Motor neuron (in vitro differentiated cells): ENCODE measurements at places on chromosomes 13 and 19. TPM values are rescaled to one million over a fixed set of nuclear protein-coding genes. Genes with fewer than 3 reads are reported as not detected.

- ATAC-seq: peak; percentile 94
Measured at GRCh38 chr19:8592231-8593009, 15.2 kb upstream of the MYO1F start.

GRCh38 chr19:12912571-12912970, 6.5 kb downstream of the SYCE2 start:
- no peak for ATAC-seq

- peak; percentile 30 for ATAC-seq
Measured at GRCh38 chr13:21348488-21349120, 110.5 kb downstream of the ZDHHC20 start.

DNA sequence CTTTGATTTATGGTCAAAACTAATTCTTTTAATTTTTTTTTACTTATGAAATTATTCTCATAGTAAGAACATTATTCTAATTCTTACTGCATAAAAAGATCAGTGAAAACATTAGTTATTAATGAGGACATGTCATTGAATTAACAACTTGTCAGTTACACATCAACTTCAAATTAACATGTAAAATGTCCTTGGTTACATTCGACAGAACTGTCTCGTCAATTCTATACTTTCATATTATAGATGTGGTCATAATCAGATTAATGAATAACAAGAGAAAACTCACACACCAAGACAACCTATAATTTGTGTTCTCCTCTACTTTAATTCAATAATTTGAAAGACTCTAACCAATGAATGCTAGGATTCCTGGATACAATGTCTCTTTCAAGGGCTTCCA, 66.7 kb downstream of the KATNAL1 start:
- no peak for ATAC-seq

- ATAC-seq: no peak
Measured at GRCh38 chr19:29491995-29492577, 33.7 kb upstream of the VSTM2B start.

- ATAC-seq: no peak
Measured at GRCh38 chr13:32384702-32385101, 43.2 kb downstream of the N4BP2L1 start.

DNA sequence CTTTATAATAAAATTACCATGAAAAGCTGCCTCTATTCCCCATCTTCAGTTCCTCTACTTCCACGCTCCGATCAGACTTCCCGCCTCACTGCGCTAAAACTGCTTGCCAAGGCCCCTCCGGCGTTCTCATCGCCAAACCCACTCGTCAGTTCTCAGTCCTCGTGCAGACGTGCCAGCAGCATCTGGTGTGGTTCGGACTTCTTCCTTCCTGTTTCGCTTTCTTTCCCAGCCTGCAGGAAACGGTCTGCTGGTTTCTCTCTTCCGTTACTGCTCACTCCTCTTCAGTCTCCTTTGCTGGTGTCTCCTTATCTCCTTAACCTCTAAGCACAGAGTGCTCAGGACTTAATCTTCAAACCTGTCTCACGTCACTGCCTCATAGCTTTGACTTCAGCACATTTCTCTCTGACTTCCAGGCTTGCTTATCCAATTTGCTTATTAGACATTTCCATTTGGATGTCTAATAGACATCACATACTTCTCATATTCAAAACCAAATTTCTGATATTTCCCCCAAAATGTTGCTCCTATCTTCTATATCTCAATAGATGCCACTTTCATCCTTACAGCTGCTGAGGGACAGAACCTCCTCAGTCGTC, 40.3 kb downstream of the RCBTB2 start:
- ATAC-seq: peak; percentile 88

- ATAC-seq: no peak
Measured at GRCh38 chr13:37481011-37481884, 117.3 kb downstream of the POSTN start.

GRCh38 chr19:48987323-48987722, 5.8 kb downstream of the GYS1 start:
- ATAC-seq: no peak

- ATAC-seq: no peak
Measured at GRCh38 chr19:53864308-53864836, 3.3 kb upstream of the MYADM start.

- ATAC-seq: no peak
Measured at GRCh38 chr13:31878955-31879354, 139.6 kb downstream of the RXFP2 start.

- ATAC-seq: no peak
Measured at GRCh38 chr13:26784704-26785639, 24.4 kb upstream of the GPR12 start.

- ATAC-seq: no peak
Measured at GRCh38 chr13:28031220-28031895, 42.9 kb upstream of the URAD start.

GRCh38 chr13:111790621-111791020, 276.3 kb upstream of the SOX1 start:
- ATAC-seq: no peak

- ATAC-seq: no peak
Measured at GRCh38 chr13:98060282-98060681, 82.6 kb upstream of the FARP1 start.

DNA sequence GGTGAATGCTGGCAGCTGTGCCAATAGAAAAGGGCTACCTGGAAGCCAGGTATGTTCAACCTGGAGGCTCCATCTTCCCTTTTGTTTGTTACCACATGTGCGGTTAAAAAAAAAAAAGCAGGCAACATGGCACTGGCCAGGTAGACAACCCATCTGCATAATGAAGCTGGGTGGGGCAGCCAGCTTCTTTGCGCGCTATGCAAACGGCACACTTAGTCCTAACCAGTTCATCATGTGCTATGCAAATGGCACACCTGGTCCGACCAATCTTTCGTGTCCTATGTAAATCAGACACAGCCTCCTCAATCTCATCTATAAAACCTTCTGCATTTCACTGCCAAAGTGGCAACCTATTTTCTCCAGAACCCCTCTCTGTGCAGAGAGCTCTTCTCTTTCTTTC, 11.3 kb upstream of the IGSF23 start:
- ATAC-seq: peak; percentile 89

- ATAC-seq: no peak
Measured at GRCh38 chr13:97191142-97191541, 31.0 kb upstream of the MBNL2 start.

GRCh38 chr13:68345963-68346531, 1115.9 kb upstream of the PCDH9 start:
- no peak for ATAC-seq

GRCh38 chr19:42251572-42252358, 3.2 kb downstream of the ERF start:
- ATAC-seq: no peak

GRCh38 chr19:23382955-23383354, 12.3 kb downstream of the ZNF91 start:
- ATAC-seq: no peak

GRCh38 chr13:33180122-33180804, 105.3 kb downstream of the STARD13 start:
- ATAC-seq: no peak

DNA sequence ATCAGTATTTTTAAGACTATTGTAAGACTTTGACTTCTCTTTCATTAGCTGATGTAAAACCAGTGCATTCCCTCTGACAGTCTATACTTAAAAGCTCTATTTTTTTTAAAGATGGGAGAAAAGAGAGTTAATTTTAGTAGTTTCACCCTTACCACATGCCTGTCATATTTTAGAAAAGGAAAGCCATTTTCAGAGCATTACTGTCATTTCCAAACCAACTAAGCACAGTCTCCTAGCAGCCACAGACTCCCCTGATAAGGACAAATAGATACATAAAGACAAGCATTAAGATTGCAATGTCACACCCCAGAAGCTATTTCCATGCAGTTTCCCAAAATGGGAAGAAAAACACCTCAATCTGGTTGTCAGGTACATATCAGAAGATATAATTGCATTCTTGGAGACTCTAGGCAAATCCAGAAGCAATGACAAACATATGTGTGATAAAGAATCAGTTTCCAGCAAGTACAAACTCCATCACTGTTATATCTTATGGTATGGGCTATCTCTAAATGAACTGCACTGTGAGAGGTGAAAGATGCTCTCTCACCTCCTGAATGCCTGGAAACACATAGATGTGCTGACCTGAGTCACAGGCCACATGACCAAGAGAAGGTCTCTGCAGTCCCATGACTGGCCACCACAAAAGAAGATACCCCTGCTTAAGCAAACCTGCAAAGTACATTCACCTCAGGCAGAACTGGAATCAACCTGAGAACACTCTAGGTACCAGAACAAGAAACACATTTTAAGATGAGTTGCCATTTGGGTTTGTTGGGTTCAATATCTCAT, 303.3 kb downstream of the POU4F1 start:
- no peak for ATAC-seq

- ATAC-seq: peak; percentile 79
Measured at GRCh38 chr13:65343898-65344663, 1886.1 kb downstream of the PCDH9 start.

GRCh38 chr13:103514619-103515018, 448.4 kb upstream of the SLC10A2 start:
- no peak for ATAC-seq

DNA sequence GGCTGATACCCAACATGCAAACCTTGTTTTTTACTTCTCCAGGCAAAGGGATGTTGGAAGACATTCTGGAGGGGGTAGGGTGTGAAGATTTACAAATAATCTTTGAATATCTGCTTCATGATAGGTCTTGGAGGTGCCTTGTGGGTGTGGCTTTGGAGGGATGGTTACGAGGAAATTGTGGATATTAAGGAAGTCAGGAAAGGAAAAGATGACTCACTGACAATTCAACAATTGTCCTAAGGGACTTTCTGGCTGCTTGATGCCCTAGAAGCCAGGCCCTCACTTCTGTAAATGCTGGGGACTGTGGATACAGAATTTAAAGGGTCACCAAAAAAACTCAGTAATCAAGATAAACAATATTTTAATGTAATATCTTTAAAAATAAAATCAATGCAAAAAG, 37.4 kb upstream of the ZNF527 start:
- no peak for ATAC-seq

DNA sequence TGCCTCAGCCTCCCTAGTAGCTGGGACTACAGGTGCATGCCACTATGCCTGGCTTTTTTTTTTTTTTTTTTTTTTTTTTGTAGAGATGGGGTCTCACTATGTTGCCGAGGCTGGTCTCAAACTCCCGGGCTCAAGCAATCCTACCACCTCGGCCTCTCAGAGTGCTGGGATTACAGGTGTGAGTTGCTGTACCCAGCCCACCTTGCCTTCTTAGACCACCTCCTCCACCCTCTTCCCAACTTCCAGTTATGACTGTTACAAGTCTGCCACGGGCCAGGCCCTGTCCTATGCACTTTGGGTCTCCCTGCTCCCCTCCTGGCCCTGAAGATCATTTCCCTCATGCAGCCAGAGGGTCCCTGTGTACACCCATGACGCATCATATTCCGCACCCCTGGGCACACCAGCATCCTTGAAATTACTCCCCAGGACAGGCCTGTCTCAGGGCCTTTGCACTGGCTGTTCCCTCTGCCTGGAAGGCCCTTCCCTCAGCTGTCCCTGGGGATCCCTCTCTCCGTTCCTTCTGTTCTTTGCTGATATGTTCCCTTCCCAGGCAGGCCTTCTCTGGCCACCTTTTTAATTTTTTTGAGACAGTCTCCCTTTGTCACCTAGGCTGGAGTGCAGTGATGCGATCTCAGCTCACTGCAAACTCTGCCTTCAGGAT, 3.0 kb downstream of the LGALS4 start:
- ATAC-seq: no peak

- no peak for ATAC-seq
Measured at GRCh38 chr13:107480130-107480529, 735.2 kb downstream of the LIG4 start.

DNA sequence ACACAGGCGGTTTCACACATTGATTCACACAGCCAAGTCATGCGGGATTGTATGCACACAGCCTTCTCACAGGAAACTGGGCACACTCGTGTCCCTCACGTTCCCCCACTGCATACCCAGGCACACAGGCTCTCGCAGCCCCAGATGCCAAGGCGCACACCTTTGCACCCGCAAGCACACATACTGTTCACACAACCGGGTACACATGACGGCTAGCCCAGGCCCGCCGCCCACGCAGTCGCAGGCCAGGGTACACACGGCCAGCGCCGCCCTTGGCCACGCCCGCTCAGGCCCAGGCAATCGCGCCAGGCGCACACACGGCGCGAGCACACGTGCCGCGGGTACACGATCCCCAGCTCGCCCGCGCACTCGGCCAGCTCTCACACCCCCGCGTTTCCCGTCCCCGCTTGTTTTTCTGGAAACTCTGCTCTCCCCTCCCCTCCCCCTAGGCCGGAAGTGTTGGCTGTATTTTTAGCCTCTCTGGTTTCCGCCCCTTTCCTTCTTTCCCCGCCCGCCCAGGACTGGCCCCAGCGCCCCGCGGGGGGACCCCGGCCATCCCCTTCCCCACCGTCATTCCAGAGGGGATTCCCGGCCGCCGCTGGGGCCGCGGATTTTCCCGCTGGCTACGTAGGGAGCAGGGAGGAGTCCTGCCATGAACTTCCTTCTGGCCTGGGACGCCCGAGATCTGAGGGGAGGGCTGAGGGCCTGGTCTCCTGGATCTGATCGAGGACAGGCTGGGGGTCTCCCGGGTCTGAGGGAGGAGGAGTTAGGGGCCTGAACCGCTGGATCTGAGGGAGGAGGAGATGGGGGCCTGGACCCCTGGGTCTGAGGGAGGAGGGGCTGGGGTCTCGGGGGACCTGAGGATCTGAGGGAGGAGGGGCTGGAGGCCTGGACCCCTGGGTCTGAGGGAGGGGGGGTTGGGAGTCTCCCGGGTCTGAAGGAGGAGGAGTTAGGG, 4.0 kb upstream of the ZFP36 start:
- peak; percentile 52 for ATAC-seq

GRCh38 chr13:49298903-49299605, 51.3 kb downstream of the CDADC1 start:
- no peak for ATAC-seq

DNA sequence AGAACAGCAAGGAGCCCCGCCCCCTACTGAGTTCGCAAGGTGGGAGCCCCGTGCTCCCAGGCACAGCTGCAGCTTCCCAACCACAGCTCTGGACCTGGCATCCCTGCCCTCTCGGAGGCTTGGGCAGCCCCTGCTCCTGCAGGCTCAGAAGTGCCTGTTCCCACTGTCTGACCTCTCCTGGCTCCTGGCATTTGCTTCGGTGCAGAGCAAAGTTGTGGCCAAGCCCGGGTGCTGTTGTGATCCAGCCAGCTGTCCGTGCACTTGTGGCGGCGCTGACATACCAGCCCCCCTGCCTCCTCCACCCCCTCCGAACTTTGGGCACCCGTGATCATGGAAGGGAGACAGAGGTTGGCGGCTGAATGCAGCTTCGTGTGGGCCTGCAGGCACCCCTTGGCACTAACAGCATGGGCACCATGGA, 1386.8 kb downstream of the PCDH9 start:
- ATAC-seq: no peak

GRCh38 chr13:42272115-42272803, at the start of gene AKAP11:
AKAP11 (plus strand) TSS chr13:42272152; CDS start chr13:42286349, 14,197 bp downstream.
- ATAC-seq: peak; percentile 68

Gene CASP14
- total RNA-seq: 0.09 and 0.10 TPM in 2 replicates

Gene TEAD2
- 68.6 and 78.1 TPM in 2 replicates for total RNA-seq

Gene CPAMD8
- 0.36 TPM in 1 of 2 replicates, not detected in the other for total RNA-seq

Gene RAB3A
- total RNA-seq: 8.9 and 10.3 TPM in 2 replicates

Gene ZFP82
- 12.6 and 13.2 TPM in 2 replicates for total RNA-seq

Gene WDR87
- total RNA-seq: 0.08 and 0.23 TPM in 2 replicates

Gene YIPF2
- total RNA-seq: 55.4 and 57.6 TPM in 2 replicates

Gene SIGLECL1
- not detected in 2 replicates for total RNA-seq

Gene STAP2
- 5.6 and 9.0 TPM in 2 replicates for total RNA-seq

Gene ATP8A2
- total RNA-seq: 0.10 and 0.22 TPM in 2 replicates

Gene ZNF471
- 4.5 and 5.6 TPM in 2 replicates for total RNA-seq

Gene POLR1G
- total RNA-seq: 7.9 and 13.5 TPM in 2 replicates

Gene LILRA1
- total RNA-seq: 0.20 and 0.22 TPM in 2 replicates

Gene SYDE1
- 2.4 and 2.5 TPM in 2 replicates for total RNA-seq

Gene LIPE
- 13.5 and 13.8 TPM in 2 replicates for total RNA-seq

Gene ZNF793
- 10.9 and 12.7 TPM in 2 replicates for total RNA-seq

Gene JAK3
- 4.4 and 5.4 TPM in 2 replicates for total RNA-seq
